ENCODE measurements at places on chromosomes 6 and 20.

GRCh38 chr6:159012201-159012600, 12.2 kb upstream of the RSPH3 start:
- DNase-seq: peak; percentile 45

- peak; percentile 8 for DNase-seq
Measured at GRCh38 chr6:144335914-144336313, 50.8 kb downstream of the UTRN start.

- DNase-seq: no peak
Measured at GRCh38 chr6:150628908-150629307, 29.2 kb downstream of the PLEKHG1 start.

GRCh38 chr6:132892929-132893771, 78.8 kb downstream of the RPS12 start:
- DNase-seq: no peak

- no peak for DNase-seq
Measured at GRCh38 chr6:152503546-152503945, 133.6 kb downstream of the SYNE1 start.

DNA sequence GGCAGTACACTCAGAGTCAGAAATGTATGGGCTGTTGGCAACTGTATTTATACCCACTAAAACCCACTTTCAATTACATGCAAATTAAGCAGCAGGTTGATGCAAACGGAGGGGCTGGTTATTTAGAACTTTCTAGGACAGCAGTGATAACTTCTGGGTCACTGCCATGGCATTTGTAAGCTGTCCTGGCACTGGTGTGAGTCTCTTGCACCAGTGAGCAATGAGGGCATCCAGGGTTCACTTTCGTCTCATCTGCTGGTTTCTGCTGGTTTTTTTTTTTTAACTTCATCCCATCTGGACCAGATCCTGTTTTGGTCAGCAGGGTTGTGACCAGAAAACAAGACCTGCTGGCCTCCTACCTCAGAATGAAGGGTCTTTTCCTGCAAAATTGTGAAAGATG, 49.2 kb downstream of the CDH26 start:
- no peak for DNase-seq

All from fibroblast of villous mesenchyme (primary cell).